ENCODE measurements at places on chromosomes 6 and 20.

DNA sequence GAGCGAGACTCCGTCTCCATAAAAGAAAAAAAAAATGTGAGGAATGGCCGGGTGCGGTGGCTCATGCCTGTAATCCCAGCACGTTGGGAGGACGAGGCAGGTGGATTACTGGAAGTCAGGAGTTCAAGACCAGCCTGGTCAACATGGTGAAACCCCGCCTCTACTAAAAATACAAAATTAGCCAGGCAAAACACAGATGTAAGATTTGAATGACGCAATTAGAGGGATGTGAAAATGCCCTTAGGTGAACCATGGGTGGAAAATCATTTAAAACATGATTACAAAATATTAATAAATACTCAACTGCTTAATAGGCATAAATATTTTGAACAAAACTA lies 20.9 kb downstream of the COL9A3 start:
- no peak for DNase-seq

DNA sequence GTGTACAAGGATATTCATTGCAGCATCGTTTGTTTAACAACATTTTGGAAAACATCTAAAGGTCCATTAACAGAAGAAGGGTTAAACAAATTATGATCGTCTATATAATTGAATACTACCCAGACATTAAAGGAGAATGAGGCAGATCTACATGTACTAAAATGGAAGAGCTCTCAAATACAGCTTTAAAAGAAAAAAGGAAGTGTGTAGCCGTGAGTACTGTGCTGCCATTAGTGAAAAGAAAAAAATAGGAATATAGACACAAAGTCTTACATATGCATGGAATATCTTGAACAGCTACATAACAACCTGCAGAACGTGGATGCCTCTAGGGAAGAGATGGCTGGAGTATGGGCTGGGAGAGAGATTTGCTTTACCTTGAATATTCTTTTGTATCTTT lies 37.9 kb downstream of the PRDM1 start:
- no peak for DNase-seq

DNA sequence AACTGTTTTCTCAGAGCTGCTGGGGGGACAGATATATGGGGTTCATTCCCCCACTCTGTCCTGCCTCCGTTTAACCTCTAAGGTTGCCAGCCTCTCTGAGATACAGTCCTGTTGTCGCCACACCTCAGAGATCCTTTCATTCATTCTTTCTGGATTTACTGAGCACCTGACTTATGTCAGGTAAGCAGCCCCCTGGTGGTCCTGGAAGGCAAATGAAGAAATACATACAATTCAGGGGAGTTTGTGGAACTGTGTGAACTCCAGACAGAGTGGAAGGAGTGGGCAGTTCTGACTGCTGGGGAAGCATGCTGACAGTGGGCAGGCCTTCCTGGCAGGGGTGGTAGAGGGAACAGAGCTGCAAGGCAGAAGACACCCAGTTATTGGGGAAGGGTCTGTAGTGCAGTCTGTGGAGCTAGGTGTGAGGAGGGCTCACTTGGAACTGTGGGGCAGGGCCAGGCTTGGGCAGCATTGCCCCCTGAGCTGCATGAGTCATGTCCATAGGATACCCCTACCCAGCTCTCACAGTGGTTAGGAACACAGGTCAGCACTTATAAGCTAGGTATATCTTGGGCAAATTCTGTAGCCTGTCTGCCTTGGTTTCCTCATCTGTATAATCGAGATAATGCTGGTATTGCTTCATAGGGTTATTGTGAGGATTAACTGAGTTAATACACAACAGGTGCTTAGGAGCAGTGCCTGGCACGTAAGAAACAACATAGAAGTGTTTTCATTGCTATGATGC lies 12.8 kb upstream of the SGK2 start:
- no peak for DNase-seq

- DNase-seq, result no peak
Observed at GRCh38 chr20:54070187-54070987, at the start of gene BCAS1. TSS of gene BCAS1 (minus strand) at chr20:54070594. CDS start at chr20:54058718, 11,876 bp downstream.

- DNase-seq, result no peak
Observed at GRCh38 chr20:50585678-50586077, 75.5 kb downstream of the PTPN1 start.

- no peak for DNase-seq
Observed at GRCh38 chr20:40982415-40983145, 46.0 kb upstream of the TOP1 start.

DNA sequence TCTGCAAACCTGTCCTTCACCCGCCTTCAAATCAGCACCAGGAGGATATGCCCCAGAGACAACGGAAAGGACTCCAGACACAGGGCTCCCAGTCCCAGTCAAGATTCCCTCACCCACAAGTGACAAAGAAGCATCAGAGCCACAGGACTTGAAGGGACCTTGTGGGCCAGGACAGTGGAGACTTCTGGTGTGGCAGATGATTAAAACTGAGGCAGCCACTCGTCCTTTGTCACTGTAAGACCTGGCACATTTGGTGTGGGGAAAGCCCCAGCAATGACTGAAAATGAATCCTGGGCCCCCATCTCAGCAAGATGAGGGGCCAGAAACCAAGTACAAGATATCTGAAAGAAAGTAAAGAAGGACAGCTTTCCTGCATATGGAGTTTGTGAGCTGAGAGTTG lies 15.6 kb upstream of the GMPR start:
- DNase-seq, result no peak

- DNase-seq, result no peak
Observed at GRCh38 chr6:163335671-163336545, 78.6 kb upstream of the QKI start.

DNA sequence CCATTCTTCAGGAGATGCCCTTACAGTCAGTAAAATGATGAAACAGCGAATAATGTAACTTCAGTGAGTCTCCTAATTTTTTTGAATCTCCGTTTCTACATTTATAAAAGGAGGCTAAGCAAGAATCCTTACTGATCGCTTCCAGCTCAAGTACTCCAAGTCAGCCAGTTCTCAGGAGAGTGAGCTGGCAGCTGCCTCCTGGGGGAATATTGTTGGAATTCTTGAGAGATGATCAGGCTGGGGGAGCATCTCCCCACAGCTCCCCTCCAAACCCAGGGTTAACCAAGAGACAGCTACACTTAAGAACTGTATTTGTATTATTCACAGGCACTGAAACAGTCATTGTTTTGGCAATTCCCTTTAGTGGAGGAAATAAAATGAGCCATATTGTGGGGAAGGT lies 89.1 kb upstream of the PCSK2 start:
- no peak for DNase-seq

DNA sequence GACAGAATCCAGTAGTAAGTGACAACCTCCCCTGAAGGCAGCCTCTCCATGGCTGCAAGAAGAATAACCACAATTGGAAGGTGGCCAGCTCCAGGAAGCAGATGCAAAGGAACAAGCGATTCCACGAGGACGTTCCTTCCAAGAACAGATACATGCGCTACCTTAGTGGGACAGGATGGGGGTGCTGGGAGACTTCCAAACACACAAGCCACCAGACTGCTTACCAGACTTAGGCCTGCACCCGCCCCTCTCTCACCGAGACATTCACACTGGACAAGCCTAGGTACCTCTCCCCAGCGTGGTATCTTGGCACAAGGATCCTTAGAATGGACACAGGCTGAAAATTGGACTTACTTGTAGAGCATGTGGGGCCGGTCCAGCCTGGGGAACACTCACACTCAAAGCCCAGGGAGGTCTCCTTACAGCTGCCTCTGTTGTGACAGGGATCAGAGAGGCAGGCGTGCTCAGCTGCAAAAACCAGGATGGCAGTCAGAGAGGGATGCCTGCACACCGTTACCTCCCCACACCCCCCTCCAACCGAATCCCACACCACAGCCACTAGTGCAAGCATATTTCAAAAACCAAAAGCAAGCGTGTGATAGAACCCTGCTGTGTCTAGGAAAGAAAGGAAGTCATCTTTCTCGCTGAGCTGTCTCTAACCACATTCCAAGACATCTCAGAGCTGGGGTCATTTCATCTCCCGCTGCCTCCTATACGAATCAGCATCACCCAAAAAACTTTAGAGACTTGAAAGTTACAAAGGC lies 22.4 kb downstream of the JAG1 start:
- DNase-seq, result no peak

- peak; percentile 83 for DNase-seq
Observed at GRCh38 chr6:150169609-150170008, 26.8 kb downstream of the PPP1R14C start.

DNA sequence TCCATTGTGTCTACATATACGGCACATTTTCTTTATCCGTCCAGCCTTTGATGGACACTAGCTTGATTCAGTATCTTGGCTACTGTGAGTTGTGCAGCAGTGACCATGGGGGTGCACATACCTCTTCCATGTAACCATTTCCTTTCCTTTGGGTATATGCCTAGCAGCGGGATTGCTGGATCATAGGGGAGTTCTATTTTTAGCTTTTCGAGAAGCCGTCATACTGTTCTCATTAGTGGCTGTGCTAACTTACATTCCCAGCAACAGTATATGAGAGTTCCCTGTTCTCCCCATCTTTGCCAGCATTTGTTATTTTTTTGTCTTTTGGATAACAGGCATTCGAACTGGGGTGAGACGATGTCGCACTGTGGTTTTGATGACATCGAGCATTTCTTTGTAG lies 395.0 kb downstream of the SMOC2 start:
- no peak for DNase-seq

DNA sequence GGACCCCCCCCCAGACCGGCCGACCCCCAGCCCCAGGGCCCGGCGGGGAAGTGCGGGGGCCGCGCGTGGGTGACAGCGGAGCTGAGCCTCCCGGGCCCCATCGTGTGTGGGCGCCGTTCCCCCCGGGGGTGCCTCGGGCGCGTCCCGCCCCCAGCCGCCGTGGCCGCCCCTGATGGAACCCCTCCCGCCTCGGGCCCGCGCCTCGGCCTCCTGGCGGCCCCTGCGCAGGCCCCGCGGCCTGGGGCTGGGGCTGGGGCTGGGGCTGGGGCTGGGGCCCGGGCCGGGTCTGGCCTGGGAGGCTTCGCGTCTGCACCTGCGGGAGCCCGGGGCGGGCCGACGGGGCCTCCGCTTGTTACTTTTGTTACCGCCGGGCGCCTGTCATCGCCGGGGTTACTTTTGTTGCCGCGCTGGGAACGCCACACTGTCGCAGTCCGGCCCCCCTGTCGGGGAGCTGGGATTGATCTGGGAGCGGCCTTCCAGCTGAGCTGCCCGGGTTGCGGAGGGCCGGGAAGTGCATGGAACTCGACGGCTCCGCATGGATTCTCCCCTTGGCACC lies 598 bp downstream of the OGFR start:
- DNase-seq, result peak; percentile 37

GRCh38 chr20:2124564-2125213 lies 23.1 kb downstream of the STK35 start:
- DNase-seq, result no peak

DNA sequence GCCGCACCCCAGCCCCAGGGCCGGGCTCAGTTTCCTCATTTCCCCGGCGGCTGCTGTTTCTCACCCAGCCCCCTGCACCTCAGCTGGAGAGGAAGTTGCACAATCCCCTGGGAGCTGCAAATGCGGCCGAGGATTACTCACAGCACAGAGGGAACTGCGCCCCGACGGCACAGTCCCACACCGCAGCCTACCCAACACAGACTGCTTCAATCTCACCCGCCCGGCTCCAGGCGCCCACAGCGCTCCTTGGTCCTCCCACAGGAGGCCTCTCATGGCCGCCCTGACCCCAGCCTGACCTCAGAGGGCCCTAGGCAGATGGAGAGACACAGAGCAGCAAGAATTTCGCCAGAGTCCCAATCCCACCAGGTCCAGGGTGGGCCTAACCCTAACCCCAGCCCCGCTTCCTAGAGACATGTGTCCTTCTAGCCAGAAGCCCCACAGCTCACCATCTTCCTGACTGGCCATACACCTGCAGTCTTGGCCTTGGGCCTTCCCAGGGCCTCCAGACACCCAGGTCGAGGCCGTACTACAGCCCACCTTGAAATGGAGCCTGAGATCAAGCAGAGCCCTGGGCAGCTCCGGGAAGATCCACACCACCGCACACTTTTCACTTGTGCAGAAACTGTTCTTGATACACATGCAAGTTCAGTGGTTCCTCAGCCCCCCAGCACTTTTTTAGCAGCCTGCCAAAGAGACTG lies 11.7 kb downstream of the TFEB start:
- no peak for DNase-seq

DNA sequence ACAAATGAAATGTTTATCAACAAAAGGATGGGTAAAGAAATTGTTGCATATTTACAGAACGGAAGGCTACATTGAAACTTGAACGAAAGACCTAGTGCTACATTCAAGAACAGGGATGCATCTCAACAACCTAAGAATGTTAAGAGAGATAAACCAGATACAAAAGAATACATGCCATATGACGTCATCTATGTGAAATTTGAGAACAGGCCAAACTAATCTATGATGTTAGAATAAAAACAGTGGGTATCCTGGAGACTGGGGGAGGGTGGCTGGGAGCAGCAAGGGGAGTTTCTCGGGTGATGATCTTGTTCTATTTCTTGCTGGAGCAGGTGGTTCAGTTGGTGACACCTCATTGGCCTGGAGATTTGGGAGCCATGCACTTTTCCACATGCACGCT lies 81.5 kb downstream of the SULF2 start:
- no peak for DNase-seq

GRCh38 chr6:158933079-158933595 lies 66.9 kb downstream of the RSPH3 start:
- no peak for DNase-seq

DNA sequence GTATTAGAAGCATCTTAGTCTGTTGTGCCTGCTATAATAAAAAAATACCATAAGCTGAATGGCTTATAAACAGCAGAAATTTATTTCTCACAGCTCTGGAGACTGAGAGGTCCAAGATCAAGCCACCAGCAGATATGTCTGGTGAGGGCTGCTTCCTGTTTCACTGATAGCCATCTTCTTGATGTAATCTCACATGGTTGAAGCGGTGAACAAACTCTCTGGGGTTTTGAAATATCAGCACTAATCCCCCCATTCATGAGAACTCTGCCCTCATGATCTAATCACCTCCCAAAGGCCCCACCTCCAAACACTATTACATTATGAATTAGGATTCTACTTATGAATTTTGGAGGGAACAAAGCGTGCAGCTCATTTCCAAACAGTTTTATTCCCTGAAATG lies 11.6 kb upstream of the CLVS2 start:
- DNase-seq, result no peak

Measured in T-helper 2 cell (primary cell).